ENCODE measurements at places on chromosomes 4 and X.

GRCh38 chr4:3335385-3335784 lies 42.6 kb downstream of the RGS12 start:
- no peak for DNase-seq

- DNase-seq = no peak
Measured at GRCh38 chr4:152590179-152591031, 54.5 kb upstream of the FBXW7 start.

DNA sequence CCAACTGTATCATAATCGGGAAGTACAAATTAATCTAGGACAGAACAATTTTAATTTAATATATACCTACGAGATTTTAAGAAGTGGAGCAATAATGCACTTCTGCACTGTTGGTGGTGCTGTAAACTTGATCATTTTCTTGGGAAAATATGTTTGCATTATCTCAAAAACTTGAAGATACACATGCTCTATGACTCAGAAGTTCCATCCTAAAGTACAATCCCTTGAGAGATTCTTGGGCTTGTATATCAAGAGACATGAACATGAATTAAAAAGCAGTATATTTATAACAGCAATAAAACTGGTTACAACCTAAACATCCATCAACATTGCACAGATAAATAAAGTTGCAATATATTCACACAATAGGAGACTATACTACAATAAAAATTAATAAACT lies 168.8 kb downstream of the CLCN4 start:
- no peak for DNase-seq

DNA sequence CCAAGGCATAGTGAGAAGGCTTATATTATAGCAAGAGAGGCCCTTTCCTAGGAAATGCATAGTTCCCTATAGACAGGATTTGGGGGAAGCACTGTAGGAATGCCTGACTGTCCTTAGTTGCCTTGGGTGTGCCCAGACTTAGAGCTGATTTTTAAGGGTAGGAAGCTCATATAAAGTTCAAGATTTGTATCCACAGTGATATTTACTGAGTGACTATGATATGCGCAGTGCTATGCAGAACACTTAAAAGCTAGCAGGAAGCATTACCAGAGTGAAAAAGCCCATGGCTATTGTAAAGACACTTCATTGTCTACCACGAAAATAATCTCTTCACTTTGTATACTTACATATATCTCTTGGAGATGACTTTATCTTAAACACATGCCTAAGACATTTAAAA lies 50.1 kb upstream of the IL13RA1 start:
- DNase-seq = no peak

Data from spleen (tissue), 13 donors.